ENCODE measurements at places on chromosomes 6 and 20.
A peak's percentile ranks its signal among the peaks of the same experiment; 100 is the strongest.

DNA sequence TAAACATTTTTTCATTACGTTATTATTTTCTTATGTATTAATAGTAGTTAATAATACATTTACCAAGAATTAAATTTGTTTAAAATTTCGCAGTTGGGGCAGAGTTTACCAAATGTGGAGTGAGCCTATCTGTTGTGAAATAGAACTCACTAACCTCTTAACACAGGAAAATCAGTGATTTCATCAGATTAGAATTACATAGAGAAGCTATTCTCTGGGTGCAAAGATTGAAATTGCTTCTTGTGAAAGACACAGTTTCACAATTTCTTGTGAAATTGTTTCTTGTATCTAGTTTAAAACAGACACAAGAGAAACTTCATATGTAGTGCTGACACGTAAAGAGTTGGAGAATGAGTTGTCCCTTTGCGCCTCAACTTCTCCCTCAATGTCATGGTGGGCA lies 69.4 kb upstream of the PRL start:
- no peak for DNase-seq

- no peak for DNase-seq
These were observed 374.2 kb downstream of the SMOC2 start for GRCh38 chr6:168815229-168815628.

- no peak for DNase-seq
These were observed 246.1 kb downstream of the SMOC2 start for GRCh38 chr6:168686831-168687730.

- DNase-seq = no peak
These were observed 1.6 kb upstream of the NT5DC1 start for GRCh38 chr6:116099036-116099435.

- no peak for DNase-seq
These were observed 68.0 kb downstream of the CD164 start for GRCh38 chr6:109314313-109314712.

DNA sequence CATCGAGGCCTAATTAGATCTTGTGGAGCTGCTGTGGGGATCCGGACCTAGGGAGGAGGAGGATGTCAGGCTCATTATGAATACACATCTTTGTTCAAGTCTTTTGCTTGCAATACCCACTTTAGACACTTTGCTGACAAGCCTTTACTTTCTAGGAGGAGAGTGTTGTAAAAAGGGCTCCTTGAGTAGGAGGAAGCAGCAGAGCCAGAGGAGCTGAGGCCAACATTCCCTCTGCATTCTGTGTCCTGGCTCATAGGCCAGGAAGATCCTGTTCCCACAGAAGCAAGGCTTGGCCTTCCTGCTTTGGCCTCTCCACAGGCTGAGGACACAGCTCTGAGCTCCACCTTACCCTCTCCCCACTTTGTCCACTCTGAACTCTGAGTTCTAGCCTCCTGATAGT lies 67.1 kb downstream of the TPD52L1 start:
- DNase-seq = peak; percentile 76

DNA sequence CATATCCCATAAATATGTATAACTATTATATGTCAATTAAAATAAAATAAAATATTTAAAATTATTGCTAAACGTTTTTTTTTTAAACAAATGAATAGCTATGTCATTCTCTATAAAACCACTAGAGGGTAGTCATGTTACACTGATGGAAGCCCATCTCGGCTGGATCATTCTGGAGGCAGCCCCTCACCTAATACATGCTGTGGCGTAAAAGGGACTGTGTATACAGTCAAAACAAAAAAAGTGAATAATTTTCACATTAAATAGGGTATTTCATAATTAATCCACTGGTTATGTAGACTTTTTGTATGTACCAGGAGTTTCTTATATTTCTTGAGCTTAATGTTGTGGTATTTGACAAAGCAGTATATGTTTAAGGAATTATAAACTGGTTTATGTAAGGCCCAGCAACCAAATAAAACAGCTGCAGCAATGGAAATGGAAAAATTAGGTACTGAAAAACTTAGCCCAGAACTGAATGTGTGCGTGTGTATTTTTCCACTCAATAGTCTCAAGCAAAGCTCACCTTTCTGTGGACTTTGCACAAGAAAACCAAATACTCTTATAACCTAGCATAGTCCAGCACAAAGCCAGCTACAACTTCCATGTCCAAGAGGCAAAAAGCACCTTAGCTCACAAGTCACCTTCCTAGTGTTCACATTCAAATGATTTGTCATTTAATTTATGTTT lies 81.7 kb downstream of the COL9A1 start:
- DNase-seq = no peak

GRCh38 chr6:110448846-110449540 lies 27.4 kb downstream of the SLC22A16 start:
- DNase-seq = no peak

DNA sequence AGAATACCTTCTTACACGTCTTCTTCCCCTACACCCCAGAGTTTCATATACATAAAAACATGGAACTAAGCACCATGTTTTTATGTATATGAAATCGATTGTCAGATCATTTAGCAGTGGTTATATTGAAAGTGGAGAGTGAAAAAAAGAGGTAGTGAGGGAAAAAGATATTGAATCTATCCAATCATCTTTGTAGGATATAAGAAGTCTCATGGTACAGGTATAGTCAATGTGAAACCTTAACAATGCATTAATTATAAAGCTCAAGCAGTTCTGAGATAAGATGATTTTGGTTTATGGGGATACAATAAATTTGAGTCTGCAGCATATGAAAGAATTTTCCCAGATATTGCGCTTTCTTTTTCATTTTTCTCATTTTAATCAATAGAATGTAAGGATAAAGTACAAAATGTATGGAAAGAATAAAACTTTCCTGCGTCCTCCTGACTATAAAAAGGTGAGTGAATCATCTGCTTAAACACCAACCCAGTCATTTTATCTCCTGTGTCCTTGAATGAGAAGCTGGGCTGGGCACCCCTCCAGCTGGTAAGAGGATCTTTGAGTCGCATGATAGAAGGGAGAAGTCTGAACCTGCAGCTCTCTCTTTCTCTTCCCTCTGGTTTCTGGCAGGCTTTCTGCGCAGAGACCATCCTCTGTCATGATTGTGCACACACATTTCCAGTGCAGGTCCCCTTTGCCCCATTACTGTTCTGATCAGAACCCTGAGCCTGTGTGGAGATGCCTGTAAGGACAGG lies 28.1 kb upstream of the AKIRIN2 start:
- DNase-seq = no peak

GRCh38 chr6:27893836-27894807 lies 18.1 kb downstream of the OR2B2 start:
- DNase-seq = peak; percentile 94

DNA sequence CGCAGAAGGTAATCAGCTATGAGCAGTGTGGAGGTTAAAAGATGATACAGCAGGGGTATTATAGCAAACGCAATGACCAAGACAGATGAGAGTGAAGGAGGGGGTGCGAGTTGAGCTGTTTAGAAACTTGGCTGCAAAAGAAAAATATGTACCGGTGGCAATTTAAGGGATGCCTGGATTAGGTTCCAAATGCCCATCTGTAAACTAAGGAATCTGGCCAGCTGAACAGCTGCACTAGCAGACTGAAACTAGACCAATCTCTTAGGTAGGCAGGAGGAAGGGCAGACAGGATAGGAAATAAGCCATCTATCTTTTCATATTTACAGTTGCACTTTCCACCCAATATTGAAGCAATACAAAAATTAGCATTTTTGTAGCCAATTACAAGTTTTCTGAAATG lies 407.6 kb downstream of the HTR1B start:
- no peak for DNase-seq

GRCh38 chr6:91694016-91694654 lies 1107.3 kb upstream of the MAP3K7 start:
- no peak for DNase-seq

GRCh38 chr6:44238687-44239350 lies 8.1 kb upstream of the HSP90AB1 start:
- DNase-seq = no peak

DNA sequence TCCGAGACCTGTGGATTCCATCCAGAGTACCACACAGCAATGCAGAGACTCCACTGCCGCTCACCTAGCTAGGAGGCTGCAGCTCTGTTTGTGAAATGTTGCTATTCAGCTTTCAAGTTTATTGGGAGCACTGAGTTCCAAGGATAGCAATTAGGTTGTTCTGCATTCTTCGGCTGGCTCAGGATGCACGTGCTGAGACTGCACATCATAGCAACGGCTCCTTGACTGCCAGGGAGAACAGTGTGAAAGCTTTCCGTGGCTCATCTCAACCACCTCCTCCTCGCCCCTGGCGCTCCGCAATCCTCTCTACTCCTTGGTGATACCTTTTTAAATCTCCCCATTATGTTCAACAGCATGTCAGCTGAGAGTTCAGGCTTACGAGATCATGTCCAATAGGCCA lies 116.6 kb downstream of the TSHZ2 start:
- DNase-seq = no peak

- DNase-seq = no peak
These were observed 26.8 kb upstream of the CLIC5 start for GRCh38 chr6:46042355-46042999.

- DNase-seq = no peak
These were observed 137.9 kb downstream of the CDH26 start for GRCh38 chr20:60096166-60096565.

- no peak for DNase-seq
These were observed 4.2 kb downstream of the MMP9 start for GRCh38 chr20:46012921-46013320.

GRCh38 chr6:128357392-128358130 lies 162.8 kb downstream of the PTPRK start:
- no peak for DNase-seq

DNA sequence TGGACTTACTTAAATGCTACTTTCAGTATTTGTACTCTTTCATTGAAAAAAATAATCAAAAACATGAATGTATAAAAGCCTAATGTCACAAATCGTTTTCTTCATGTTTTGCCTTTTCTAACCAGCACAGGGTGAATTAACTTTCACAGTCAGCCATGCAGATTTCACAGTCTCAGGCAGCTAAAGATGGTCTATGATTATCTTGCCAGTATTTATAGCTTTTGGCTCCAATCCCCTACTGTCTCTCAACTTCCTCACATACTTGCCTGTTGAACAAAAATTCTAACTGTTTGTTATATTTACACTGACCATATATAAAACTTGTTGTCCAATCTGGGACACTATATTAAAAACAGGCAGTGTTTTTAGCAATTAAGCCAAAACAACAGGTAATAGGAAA lies 358.2 kb downstream of the ARHGAP18 start:
- DNase-seq = no peak

GRCh38 chr20:19783966-19784401 lies 25.9 kb downstream of the RIN2 start:
- DNase-seq = peak; percentile 90

- DNase-seq = no peak
These were observed 703 bp downstream of the EPHA7 start for GRCh38 chr6:93418408-93419303.

GRCh38 chr20:7908905-7909304 lies 31.4 kb downstream of the HAO1 start:
- DNase-seq = peak; percentile 60

- no peak for DNase-seq
These were observed 11.0 kb downstream of the ARMC12 start for GRCh38 chr6:35747877-35748276.

DNA sequence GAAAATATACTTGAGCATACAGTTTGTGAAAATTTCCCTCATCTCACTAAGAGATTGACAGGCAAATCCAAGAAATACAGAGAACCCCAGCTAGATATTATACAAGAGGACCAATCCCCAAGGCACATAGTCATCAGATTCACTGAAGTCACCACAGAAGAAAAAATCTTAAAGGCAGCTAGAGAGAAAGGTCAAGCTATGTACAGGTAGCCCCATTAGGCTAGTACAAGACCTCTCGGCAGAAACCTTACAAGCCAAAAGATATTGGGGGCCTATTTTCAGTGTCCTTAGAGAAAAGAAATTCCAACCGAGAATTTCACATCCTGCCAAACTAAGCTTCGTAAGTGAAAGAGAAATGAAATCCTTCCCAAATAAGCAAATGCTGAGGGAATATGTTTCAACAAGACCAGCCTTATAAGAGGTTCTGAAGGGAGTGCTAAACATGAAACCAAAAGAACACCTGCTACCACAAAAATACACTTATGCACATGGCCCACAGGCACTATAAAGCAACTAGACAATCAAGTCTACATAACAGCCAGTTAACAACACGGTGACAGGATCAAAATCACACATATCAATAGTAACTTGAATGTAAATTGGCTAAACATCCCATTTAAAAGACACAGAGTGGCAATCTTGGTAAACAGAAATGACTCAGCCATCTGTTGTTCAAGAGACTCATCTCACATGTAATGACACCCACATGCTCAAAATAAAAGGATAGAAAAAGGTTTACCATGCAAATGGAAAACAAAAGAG lies 96.3 kb downstream of the FHL5 start:
- DNase-seq = no peak

- DNase-seq = no peak
These were observed 7.8 kb downstream of the PANK2 start for GRCh38 chr20:3896853-3897583.

DNA sequence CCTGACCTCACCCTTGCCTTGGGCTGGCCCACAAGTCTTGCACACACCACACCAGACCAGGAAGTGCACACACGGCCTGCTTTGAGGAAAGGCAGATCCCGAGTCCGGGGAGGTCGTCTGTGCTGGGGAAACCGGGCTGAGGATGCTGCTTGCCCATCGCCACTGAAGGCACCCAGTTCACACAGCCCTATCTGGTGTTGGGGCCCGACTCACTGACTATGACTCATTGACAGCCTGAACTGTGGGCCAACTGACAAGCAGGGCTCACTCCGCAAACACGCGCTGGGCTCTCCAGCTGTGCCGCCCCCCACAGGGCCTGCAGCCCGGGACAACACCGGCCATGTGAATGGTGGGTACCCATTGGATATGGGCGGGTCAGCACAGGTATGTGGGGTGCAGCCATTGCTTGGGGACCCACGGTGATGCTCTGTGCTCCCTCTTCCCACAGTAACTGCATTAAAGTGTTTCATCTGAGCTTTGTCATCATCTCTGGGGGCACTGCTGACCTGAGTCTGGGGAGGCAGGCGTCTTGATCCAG lies 1.6 kb downstream of the SAMD10 start:
- no peak for DNase-seq

- DNase-seq = no peak
These were observed 150.3 kb downstream of the GRIK2 start for GRCh38 chr6:101543796-101544195.

- peak; percentile 49 for DNase-seq
These were observed 930 bp downstream of the THBD start for GRCh38 chr20:23048283-23049200.

DNA sequence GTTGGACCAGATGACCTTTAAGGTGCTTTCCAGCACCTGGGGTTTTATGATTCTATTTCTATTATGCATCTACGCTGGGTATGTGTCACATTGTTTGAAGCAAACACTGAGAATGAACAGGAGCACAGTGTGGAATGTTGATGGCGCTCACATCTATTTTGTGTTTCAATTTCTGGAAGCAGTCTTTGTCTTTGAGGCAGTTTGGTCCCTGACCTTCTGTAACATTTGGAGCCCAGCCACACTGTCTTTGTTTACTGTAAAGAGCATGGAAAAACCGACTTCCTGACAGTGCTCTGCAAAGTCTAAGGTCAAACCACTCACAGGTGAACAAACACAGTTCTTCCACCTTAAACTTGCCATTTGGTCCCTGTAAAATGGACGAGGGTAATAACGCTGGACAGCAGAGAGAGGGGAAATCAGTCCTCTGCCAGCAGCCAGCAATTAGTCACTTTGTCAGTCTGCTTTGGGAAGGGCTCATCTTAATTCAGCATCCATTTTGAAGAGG lies 155.5 kb downstream of the PRL start:
- no peak for DNase-seq

- DNase-seq = no peak
These were observed 31.2 kb upstream of the MANEA start for GRCh38 chr6:95546148-95546547.

GRCh38 chr6:103183831-103184411 lies 1675.8 kb downstream of the HACE1 start:
- DNase-seq = no peak
